H4 (cell line): ENCODE measurements at places on chromosomes 11 and 22.
A peak's percentile ranks its signal among the peaks of the same experiment; 100 is the strongest.

- peak; percentile 41 for DNase-seq
These were observed 69.4 kb downstream of the ARL14EP start for GRCh38 chr11:30392221-30392784.

GRCh38 chr11:112634551-112634950, 326.7 kb upstream of the NCAM1 start:
- no peak for DNase-seq

GRCh38 chr22:33409079-33409478, 350.9 kb upstream of the SYN3 start:
- no peak for DNase-seq

GRCh38 chr11:64598106-64598796, 7.2 kb downstream of the SLC22A12 start:
- no peak for DNase-seq

GRCh38 chr22:35587447-35587870, 29.7 kb downstream of the MB start:
- peak; percentile 44 for DNase-seq

DNA sequence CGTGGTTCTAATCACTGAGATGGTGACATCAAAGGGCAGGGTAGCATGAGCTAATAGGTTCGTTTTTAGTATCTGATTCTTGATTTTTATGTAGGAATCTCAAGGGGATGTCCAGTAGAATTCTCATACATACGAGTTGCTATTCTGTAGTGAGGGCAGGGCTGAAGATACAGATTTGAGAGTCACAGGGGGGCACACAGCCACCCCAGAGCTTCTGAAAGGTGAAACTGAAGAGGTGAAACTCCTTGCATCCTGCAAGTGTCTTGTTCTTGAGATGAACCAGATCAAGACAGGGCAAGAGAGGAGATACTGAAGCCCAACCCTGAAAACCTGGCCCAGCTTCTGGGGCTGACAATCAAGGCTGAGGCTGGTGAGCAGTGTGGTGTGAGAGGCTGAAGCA, 35.6 kb upstream of the TMEM123 start:
- DNase-seq: no peak
